NCI-H524 treated with DMSO at 0.1 percent for 48 hours (cell line): ENCODE measurements at places on chromosomes 11 and 22.

DNA sequence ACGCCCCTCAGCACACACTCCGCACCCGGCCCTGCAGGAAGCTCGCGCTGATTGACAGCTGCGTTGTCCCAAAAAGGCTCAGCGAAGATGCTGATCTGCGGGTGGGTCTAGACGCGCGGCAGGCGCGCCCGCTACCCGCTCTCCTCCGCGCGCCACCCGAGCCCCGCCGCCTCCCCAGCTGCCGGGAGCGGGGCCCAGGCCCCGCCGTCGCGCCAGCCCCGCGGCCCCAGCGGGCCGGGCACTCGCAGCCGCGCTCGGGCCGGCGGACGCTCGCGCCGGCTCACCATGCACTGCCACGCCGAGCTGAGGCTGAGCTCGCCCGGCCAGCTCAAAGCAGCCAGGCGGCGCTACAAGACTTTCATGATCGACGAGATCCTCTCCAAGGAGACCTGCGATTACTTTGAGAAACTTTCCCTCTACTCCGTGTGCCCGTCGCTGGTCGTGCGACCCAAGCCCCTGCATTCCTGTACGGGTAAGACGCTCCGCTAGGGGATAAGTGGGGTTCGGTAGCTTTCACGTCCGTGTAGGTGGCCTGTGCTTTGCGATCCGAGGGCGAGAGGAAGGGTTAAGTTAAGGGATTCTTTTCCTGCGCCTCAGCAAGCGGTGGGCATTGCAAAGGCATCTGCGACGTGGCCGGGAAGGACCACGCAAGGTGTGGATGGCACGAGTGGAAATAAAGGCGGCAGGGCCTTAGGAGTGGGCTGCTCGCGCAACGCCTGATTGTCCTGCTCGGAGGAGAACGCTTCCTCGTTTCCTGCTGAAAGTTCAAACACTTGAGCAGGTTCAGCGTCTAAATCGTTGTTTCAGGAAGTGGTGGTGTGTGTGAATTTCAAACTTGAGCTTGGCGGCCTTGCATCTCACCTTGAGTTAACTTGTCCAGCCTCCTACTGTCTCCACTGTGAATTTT is at the start of gene BARX2:
Gene BARX2 (plus strand): TSS at position 98 of the 907 bp plus-strand sequence. CDS start 188 bp downstream, at position 286.
- DNase-seq = no peak

- no peak for DNase-seq
These were observed 45.6 kb downstream of the DNHD1 start for GRCh38 chr11:6542727-6543126.

DNA sequence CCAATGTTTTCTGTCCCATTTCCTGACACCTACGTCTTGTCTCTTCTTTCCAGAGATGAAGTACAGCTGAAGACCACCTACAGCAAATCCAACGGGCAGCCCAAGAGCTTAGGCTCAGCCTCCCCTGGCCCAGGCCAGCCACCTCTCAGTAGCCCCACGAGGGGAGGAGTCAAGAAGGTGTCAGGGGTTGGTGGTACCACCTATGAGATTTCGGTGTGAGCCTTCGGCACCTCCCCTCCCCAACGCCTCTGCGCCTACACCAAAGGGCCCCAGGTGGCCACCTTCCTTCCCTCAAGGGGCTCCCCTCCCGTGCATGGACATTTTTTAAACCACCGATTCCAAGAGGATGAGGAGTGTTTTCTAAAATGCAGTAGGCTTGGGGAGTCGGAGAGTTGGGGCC is 12.2 kb downstream of the MED19 start:
- no peak for DNase-seq

GRCh38 chr22:19799322-19800190 is 39.0 kb downstream of the TBX1 start:
- DNase-seq = no peak

DNA sequence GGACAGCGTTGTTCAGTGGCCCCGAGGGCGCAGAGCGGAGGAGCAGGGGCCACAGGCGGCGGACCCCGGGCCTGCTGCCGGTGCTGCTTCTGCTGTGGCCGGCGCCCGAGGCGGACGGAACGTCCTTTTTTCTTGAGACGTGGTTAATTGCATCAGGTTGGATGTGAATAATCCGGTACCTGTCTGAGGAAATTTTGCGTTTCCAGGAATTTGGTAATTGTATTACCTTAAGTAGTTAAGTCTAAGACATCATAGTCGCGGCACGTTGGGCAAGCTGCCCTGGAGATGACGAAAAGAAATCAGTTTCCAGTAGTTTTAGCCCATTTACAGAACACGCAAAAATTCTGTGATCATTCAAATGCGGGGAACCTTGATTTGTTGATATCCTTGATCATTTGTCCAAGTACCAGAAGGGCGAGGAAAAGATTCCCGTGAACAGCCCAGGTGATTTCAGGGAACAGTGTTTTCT is 789 bp downstream of the SPECC1L start:
- no peak for DNase-seq
